ENCODE measurements at places on chromosomes 1 and 21.

DNA sequence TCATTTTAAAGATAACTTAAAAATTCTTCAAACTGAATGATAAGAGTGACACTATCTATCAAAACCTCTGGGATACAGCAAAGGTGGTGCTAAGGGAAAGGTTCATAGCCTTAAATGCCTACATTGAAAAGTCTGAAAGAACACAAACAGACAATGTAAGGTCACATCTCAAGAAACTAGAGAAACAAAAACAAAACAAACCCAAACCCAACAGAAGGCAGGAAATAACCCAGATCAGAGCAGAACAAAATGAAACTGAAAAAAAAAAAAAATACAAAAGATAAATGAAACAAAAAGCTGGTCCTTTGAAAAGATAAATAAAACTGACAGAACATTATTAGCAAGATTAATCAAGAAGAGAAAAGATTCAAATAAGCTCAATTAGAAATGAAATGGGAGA, 6.8 kb downstream of the ODF2L start:
- no peak for DNase-seq

GRCh38 chr1:244199902-244200301, 148.8 kb downstream of the ZBTB18 start:
- no peak for DNase-seq

GRCh38 chr1:53367503-53368313, 39.8 kb upstream of the LRP8 start:
- no peak for DNase-seq

GRCh38 chr1:217048104-217048707, 325.0 kb upstream of the ESRRG start:
- no peak for DNase-seq

DNA sequence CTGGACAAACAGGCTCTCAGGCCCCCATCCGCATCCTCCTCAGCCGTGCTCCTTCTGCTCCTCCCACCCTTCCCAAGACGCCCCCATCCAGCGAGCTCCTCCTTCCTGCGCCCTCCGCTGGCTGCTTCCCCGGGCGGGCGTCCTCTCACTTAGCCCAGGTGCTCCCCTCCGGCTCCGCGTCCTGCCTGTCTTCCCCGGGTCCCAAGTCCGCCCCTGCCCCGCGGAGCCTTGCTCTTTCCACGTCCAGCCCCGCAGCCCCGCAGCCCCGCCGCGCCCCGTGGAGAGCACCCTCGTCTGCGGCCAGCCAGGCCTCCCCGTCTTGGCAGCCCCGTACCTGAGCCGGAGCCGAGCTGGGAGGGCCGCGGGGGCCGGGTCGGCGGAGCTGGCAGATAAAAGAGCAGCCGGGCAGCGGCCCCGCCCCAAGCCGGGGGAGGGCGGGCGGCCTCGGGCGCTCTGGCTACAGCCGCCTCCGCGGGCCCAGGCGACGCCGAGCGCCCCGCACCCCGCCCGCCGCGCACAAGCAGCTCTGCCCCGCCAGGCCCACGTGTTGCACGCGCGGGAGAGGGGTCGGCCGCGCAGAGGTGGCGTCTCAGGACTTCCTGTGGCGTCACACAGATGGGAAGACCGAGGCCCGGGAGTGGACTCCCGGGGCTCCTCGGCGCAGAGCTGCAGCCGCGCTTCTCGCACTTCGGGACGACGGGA, at the start of gene PAQR7:
PAQR7 (minus strand) TSS at position 555 of the 702 bp plus-strand sequence. CDS start 11,869 bp downstream, outside the sequence.
- DNase-seq, result peak; percentile 19

- no peak for DNase-seq
Observed at GRCh38 chr1:147491098-147491497, 50.2 kb upstream of the BCL9 start.

Measured in stimulated activated CD8-positive, alpha-beta memory T cell treated with anti-CD3 and anti-CD28 coated beads, Interleukin-7, amount 100 ng/mL, for 1 hour (primary cell).